ENCODE measurements at places on chromosomes 1 and 21.

- DNase-seq = no peak
Measured at GRCh38 chr1:55426156-55426555, 211.0 kb upstream of the USP24 start.

DNA sequence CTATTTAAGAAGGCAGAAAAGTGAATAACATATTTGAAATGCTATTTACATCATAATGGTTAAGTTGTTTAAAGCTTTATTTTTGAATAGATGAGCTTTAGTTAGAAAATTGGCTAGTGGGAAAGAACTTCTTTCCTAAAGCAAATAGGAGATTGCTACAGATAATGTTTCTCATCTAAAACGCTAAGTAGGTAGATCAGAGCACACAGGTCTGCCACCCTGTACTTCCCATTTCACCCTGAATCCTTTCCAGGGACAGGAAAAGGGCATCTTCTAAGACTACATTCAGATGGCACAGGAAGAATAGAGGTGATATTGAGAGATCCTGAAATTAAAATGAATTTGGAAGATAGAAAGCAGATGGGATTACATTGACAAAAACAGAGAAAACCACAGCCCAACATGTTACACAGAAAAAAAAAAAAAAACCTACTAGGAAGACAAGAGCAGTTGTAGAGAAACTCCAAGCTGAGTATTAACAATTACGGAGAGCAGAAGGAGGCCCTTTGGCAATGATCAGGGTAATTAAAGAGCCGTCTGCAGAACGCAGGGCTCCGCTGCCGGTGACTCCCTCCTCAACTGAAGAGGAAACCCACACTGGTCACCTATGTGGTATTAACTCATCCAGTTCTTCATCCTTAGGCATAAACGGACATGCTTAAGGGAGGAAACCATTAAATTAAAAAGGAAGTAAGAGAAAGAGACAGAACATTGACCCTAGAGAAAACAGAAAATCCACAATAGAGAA lies 53.6 kb upstream of the MAP10 start:
- DNase-seq = no peak

DNA sequence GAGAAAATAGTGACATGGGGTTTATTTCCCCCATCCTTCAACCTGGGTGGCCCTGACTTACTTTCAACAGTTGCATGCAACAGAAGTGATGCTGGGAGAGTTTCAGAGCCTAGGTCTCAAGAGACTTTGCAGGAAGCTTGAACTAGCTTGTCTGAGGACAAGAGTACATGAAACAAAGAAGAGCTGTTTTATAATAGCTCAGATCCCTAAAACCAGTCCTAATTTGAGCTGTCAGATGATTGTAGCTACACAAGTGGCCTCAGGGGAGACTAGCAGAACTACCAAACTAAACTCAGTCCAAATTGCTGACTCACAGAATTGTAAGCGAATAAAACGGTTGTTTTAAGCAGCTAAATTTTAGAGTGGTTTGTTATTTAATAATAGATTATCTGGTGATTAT lies 17.1 kb downstream of the RC3H1 start:
- DNase-seq = no peak

DNA sequence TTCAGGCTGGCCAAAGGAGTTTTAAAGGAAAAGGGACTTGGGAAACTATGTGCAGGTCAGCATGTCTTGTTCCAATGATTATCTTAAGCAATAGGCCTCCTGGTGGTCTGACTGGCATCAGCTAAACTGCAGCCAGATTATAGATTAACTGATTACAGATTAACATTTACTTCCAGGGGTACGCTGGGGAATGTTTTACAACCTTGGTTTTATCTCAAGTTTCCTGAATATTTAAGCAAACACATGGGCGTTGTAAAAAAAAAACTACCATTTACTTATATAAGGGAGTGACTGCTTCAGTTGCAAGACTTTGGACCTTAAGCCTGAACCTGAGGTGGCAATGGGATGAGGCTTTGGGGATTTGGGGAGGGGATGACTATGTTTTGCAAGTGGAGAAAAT lies 600.6 kb upstream of the B3GALT2 start:
- no peak for DNase-seq

DNA sequence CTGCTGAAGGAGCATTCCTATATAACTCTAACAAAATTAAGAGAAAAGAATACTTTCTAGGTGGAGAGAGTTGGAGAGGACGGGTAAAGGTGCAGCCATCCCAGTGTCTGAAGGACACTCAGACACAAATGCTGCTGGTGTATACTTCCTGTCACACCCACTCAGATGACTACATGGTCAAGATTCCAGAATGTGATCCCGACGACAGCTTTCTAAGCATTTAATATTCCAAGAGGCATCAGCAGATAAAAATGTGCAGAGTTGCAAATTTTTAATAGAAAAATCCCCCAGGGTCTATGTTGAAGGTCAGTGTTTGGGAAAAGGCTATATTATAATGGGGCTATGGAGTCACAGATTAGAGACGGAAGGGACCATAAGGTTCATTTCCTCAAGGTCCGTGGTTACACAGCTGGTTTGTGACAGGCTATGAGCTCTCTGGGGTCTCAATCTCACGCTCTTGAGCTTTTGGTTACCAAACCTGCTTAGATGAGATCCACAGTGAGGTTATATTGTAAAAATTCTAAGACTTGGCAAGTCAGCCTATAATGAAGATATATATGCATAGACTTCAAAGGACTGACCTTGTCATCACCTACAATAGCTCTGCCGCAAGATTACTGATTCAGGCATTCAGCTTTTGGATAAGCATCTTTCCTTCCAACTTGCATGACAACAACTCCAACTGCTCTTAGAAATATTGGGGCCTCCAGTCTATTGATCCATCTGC lies 35.1 kb downstream of the ZNF281 start:
- DNase-seq = no peak

- no peak for DNase-seq
Measured at GRCh38 chr1:106080608-106081325, 975.7 kb upstream of the PRMT6 start.

DNA sequence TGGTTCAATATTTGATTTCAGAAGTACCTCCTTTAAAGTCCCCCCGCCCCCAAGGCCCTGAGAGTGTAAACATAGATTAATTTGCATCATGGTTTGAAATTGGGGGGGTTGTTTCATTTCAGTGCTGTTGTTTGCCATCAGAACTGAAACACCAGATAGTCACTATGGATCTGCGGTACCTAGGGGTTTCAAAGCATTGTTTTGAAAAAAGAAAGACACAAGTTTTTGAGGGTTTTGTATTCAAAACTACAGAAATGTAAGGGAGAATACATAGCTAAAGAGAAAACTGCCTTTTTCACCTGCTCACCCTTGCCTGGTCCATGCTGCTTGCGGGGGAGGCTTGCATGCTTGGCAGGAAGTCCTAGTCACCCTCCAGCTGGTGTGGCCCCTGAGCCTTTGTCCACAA lies 59.3 kb downstream of the ACP6 start:
- DNase-seq = no peak

DNA sequence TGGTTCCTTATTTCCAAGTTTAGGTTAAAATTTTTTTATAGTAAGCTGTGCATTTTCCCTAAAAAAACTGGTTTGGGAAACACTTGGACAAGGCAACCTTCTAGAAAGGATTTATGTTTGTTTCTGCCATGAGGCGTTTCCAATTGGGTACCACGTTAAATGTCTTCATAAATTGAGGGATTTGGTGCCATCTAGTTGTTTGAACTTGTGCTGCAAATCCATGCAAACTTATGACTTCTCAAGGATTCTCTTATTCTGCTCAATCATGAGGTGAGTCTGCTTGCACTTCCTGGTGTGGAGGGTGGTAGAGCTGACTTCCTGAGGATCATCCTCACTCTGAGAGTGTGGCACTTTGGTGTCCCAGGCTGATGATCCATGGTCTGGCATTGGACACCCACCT lies 123.3 kb downstream of the PCNX2 start:
- no peak for DNase-seq

DNA sequence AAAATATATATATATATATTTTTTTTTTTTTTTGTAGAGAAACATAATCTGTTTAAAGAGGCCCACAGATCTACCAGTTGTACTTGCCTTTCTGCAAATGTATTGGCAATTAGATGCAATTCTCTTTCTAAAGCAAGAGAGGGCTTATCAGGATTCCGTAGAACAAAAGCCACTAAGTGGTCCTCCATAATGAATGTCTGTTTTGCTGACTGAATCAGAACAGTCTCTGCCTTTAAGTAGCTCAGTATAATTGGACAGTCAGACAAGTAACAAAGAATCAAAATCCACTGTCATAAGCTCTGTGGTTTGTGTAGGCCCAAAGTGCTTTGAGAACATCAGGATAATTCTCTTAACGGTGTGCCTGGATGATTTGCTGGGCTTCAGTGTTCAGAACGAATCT lies 17.3 kb downstream of the SARS1 start:
- DNase-seq = no peak

DNA sequence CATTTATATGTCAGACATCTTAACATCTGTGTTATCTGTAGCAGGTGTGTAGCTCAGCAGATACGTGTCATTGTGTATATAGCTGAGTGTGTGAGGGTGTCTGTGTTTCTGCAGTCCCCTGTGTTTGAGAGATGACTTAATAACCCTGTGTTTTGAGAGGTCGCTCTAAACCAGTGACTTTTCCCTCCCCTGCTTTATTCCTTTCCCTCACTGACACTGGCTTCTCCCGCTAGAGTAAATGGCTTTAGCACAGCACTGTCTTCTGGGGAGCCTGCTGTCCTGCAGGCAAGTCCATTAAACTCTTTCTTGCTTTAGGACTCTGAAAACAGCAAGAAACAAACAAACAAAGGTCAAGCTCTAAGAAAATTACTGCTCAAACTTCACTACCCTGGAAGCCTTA lies 53.0 kb downstream of the VANGL1 start:
- no peak for DNase-seq

GRCh38 chr1:20785907-20786252 lies 1.2 kb downstream of the HP1BP3 start:
- no peak for DNase-seq

- DNase-seq = no peak
Measured at GRCh38 chr1:15355968-15356625, 53.6 kb upstream of the EFHD2 start.

- no peak for DNase-seq
Measured at GRCh38 chr1:219149953-219150352, 23.7 kb upstream of the LYPLAL1 start.

DNA sequence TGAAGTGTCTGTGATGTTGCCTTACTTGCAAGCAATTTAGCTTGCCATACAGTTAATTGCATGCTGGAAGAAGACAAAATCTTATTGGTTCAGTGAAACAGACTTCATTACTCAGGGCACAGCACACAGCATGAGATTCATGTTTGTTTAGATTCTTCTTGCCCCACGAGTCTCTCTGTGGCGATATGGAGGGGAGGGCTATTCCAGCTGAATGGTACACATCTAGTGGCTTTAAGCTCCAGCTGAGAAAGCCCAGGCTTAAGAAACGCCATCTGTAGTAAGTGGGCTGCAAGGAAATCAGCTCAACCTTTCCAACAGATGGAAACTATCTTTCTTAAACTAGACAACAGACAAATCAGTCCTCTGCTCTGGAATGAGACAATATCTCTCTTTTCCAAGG lies 1022.0 kb downstream of the NCAM2 start:
- DNase-seq = no peak
